ENCODE measurements at places on chromosomes 12 and 14. TPM values are rescaled to one million over a fixed set of nuclear protein-coding genes. Genes with fewer than 3 reads are reported as not detected.

GRCh38 chr14:95660651-95661515 is 25.3 kb upstream of the TCL1B start:
- H3K36me3 ChIP-seq: no peaks in the 10 kb centered on the region
- peaks cover 8% of the 10 kb centered on the region for H3K4me1 ChIP-seq
- DNase-seq: no peak
- H3K27ac ChIP-seq: no peak overlapping the region
- peaks cover 81% of the 10 kb centered on the region for H3K27me3 ChIP-seq

DNA sequence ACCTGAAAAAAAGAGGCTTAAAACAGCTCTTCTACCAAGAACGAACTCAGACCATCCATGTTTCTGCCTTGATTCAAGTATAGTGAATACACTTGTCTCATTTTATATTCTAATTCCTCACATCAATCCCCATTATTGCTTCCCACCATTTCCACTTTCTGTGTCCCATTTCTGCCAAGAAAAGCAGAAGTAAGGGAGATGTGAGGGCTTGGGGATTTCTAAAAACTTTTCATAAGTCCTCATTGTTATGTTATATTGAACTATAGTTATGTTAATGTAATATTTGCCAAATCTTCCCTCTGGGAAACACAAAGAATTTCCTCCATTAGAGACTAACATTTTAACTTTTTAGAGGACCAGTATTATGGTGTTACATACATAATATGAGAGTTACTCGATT is 48.2 kb upstream of the PSMA6 start:
- no peaks in the 10 kb centered on the region for H3K27me3 ChIP-seq
- DNase-seq: no peak

- H3K27me3 ChIP-seq: no peaks in the 10 kb centered on the region
- peak; percentile 36 for DNase-seq
- H3K4me1 ChIP-seq: no peaks in the 10 kb centered on the region
- no peak overlapping the region for H3K4me3 ChIP-seq
- no peaks in the 10 kb centered on the region for H3K36me3 ChIP-seq
- H3K27ac ChIP-seq: no peak overlapping the region
Observed at GRCh38 chr12:44000309-44000952, 164.6 kb downstream of the TMEM117 start.

- H3K4me1 ChIP-seq: peaks cover 40% of the 10 kb centered on the region
- H3K27me3 ChIP-seq: no peaks in the 10 kb centered on the region
- DNase-seq: no peak
- peak overlapping the region; percentile 41 for H3K27ac ChIP-seq
- peaks cover 6% of the 10 kb centered on the region for H3K36me3 ChIP-seq
Observed at GRCh38 chr12:31895449-31896150, 63.6 kb upstream of the RESF1 start.

DNA sequence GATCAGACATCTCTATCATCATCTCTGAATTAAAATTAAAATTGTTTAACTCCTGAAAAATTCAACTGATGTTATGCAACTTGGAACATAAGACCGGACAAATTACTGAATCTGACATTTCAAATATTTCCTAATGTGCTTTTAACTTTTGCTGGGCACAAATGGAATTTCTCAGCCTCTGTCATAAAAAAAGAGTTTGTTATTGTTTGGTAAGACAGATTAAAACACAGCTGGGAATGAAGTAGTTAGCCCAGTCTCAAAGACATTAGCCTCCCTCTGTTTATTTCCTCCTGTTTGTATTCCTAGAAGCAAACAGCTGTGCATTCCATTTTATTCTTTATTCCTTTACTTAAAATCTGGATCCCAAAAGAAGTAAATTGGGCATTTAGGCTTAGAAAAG is 29.4 kb downstream of the PLEKHA5 start:
- no peak overlapping the region for H3K4me3 ChIP-seq
- DNase-seq: no peak
- no peaks in the 10 kb centered on the region for H3K36me3 ChIP-seq
- H3K27me3 ChIP-seq: no peaks in the 10 kb centered on the region
- H3K4me1 ChIP-seq: peaks cover 34% of the 10 kb centered on the region
- H3K27ac ChIP-seq: no peak overlapping the region

Gene LARP4
- 57.7 TPM for total RNA-seq

Gene ZNF891
- 4.8 TPM for total RNA-seq

Measured in Calu3 (cell line).